ENCODE measurements at places on chromosomes 12 and 14.
A peak's percentile ranks its signal among the peaks of the same experiment; 100 is the strongest.

DNA sequence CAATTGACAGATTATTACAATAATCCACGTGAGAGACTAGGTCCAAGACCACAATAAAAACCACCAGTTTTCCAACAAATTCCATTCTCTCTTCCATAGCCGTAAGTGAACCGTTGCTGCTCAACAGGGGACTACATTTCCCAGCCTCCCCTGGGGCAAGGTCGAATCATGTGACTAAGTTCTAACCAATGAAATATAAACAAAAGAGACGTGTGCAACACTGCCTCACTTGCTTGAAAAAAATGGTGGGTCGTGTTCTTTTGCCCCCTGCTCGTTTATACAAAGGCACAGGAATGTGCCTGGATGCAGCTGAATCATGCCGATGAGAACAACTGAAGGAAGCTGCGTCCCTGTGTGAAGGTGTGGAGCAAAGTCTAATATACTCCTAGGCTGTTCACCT, 51.1 kb downstream of the HSPB8 start:
- no peak for DNase-seq

DNA sequence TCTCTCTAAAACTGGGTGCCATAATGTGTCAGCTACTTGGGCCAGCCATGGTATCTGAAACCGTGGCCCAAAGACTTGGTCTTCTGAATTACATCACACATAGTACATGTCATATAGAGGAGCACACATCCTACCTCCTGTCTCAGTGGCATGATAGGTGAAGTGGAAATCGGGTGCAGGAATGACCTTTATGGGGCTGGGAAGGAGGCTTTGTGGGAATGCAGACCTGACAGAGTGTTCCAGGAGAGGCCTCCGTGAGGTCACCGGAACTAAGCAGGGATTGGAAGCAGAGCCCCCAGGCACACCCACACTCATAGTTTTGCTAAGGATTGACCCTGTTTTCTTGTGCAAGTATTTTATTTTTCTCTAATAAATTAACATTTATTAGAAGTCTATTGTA, 82.6 kb downstream of the NTF3 start:
- DNase-seq = no peak

GRCh38 chr14:36083317-36083716, 93.2 kb downstream of the PTCSC3 start:
- DNase-seq = no peak

DNA sequence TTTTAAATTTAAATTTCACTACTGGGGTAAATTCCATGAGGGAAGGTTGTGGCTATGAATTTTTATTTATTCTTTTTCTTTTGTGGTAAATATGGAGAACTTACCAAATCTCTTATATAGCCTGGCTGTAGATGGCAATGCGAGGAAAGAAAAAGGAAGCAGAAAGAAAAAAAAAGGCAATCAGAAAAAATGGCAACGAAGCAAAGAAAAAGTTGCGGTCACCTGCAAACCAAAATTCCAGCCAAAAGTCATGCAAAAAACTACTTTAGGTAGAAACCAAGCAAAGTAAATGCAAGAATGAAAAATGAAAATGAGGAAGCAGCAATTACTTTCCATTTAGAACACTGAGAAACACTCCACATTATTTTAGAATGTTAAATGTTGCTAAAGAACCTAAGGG, 69.5 kb upstream of the GNPNAT1 start:
- DNase-seq = no peak

DNA sequence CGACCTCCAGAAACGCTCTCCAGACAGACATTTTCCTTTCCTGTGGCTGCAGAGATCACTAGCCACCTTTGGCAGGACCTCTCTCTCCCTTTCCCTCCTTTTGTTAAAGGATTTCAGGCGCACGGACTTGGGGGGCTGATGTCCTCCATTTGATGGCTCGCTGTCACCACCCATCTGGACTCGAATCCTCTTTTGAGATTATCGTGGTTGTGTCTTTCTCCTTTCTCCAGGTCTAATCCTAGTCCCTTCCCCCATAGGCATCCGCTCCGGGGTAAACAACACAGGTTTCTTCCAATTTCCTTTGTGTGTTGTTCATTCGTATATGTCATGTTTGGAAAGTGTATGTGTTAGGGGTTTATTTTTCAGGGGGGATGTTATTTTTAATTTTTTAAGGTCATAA, 56.7 kb upstream of the SLC24A4 start:
- DNase-seq = no peak

DNA sequence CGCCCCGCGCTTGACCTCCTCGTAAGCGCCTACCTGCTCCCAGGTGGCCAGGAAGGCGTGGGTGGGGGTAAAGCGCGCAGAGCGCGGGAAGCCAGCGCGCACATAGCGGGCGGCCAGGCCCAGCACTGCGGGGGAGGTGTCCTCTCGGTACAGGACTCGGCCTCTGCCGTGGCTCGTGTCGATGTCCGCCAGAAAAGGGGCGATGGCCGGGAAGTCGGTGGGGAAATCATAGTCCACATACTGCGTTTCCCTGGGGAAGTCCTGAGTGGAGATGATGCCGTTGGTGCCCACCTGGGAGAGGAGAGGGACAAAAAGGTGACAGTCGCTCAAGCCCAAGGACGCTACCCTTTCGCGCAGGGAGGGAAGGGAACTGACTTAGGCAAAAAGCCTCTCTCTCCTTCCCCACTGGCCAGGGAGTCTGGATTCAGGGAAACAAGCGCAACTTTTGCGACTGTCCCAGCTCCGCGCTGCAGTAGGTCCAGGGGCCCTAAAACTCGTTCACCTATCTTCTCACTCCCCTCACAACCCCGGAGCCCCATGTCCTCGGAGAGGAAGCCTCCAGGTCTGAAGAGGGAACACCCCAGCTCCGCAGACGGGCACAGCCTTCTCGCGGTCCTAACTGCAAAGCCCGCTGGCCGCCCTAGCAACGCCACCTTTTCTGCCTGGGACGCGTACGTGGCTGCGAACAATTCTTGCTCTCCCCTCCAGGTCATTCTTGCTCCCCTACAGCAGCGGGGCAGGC, 815 bp downstream of the NID2 start:
- DNase-seq = peak; percentile 72

- peak; percentile 10 for DNase-seq
These were observed 4.7 kb downstream of the ZDHHC17 start for GRCh38 chr12:76768576-76768975.

GRCh38 chr14:77248666-77249065, 22.3 kb downstream of the NGB start:
- no peak for DNase-seq

- DNase-seq = peak; percentile 56
These were observed 663 bp downstream of the PTGER2 start for GRCh38 chr14:52314595-52315354.

DNA sequence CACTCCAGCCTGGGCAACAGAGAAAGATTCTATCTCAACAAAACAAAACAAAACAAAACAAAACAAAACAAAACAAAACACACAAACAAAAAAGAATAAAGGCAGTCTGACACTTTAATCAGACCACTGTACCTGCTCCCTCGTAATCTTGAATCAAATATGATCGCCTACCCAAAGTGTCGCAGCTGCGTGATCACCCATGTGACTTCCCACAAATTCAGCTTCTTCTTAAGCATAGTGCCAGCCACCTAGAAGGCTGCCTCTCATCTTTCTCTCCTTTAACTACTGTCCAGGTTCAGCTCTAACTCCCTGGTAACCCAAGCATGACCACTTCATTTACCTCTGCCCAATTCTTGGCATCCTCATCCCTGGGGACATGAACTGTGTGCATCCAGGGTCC, 37.4 kb downstream of the FMNL3 start:
- DNase-seq = no peak

All from adipocyte (in vitro differentiated cells).